ENCODE measurements at places on chromosomes 4 and X.

- no peak for DNase-seq
These were observed 577.9 kb upstream of the ZFP42 start for GRCh38 chr4:187417721-187418120.

- no peak for DNase-seq
These were observed 27.6 kb upstream of the CFAP299 start for GRCh38 chr4:80307774-80308465.

GRCh38 chrX:112941209-112941837 is 100.7 kb upstream of the AMOT start:
- no peak for DNase-seq

DNA sequence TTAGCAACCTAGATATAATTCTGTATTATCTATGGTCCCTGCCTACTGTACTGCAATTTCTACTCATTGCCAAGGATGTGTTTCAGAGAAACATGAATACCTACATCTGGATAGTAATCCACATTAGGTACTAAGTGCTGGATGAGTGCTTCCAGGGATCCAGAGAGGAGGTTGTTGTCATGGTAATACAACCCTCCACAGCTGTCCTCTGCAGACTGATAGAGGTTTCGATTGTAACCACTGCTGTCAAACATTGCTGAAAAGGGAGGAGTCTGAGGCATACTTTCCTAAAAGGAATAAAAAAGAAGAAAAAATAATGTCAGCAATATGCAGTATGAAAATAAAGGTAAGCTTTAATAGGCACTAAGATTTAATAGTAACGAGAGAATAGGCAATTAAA is 12.5 kb downstream of the RASGEF1B start:
- no peak for DNase-seq

- no peak for DNase-seq
These were observed 15.4 kb downstream of the ELOVL6 start for GRCh38 chr4:110183058-110183457.

DNA sequence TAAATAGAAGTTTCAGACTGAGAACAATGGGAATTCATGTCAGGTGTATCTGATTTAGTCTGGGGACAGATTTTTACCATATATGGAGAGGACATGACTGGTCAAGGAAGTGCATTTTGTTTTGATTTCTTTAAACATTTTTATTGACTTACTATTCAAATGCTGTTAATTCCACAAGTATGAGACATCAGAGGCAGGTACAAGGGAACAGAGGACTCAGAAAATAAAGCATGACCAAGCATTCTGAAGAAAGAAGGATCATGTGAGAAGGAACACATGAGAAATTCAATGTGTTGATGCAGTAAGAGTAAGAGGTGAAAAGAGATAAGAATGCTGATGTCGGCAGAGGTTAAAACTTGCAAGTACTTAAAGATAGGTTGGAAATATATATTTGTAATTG is 1452.6 kb downstream of the PCDH7 start:
- no peak for DNase-seq

- DNase-seq, result no peak
These were observed 60.5 kb upstream of the PGRMC2 start for GRCh38 chr4:128347930-128348660.

DNA sequence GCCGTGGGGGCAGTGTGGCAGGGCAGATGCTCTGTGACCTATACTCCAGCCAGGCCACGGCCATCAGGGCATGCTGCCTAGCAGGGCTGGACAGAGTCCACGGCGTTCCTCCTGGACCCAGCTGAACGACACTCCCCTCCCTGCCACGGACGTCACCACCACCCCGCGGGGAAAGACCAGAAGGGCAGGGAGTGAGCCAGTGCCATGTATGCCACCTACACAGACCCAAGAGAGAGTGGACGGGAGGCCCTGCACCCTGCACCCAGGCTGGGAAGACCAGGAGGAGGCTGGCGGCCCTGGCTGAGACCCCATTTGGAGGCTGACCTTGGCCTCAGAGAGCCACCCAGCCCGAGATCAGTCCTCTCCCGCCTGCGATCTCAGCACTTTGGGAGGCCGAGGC is 101.9 kb downstream of the FAM53A start:
- no peak for DNase-seq

GRCh38 chr4:116018831-116019230 is 905.4 kb upstream of the NDST4 start:
- no peak for DNase-seq

DNA sequence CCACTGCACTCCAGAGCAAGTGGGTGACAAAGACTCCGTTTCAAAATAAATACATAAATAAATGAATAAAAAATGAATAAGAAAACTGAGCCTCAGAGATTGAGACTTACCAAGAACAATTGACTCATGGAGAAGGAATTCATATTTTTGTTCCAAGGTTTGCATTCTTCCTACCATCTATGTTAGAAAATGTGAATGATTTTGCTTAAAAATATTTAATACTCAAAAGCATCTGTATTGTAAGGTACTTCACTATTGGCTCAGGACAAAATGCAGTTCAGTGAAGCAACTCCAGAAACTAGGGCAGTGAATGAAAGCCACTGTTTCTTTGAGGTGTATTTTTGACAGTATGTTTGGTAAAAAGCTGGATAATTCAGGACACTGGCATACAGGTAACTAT is 54.1 kb downstream of the XAGE2 start:
- DNase-seq, result no peak

GRCh38 chr4:37797374-37797773 is 29.1 kb upstream of the PGM2 start:
- DNase-seq, result no peak

- no peak for DNase-seq
These were observed 79.2 kb upstream of the UGT8 start for GRCh38 chr4:114519368-114519767.

- no peak for DNase-seq
These were observed 6.7 kb upstream of the IRAK1 start for GRCh38 chrX:154026136-154027021.

DNA sequence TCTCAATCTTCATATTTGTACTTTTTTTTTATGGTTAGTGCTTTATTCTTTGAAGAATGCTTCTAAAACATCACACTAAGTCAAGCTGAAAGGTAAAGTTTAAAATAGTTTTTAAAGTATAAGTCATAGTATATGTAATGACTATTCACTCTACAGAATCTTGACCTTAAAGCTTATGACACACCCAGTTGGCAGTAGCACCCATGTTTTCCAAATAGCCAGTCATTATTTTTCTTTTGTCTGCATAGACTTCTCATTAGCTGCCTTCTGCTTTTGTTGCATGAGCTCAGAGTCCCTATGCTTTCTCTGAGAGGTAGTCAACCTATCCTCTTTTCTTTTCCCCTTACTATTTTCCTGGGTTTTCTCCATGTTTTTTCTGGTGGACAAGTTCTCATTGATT is 231.5 kb downstream of the PCDH18 start:
- DNase-seq, result no peak

DNA sequence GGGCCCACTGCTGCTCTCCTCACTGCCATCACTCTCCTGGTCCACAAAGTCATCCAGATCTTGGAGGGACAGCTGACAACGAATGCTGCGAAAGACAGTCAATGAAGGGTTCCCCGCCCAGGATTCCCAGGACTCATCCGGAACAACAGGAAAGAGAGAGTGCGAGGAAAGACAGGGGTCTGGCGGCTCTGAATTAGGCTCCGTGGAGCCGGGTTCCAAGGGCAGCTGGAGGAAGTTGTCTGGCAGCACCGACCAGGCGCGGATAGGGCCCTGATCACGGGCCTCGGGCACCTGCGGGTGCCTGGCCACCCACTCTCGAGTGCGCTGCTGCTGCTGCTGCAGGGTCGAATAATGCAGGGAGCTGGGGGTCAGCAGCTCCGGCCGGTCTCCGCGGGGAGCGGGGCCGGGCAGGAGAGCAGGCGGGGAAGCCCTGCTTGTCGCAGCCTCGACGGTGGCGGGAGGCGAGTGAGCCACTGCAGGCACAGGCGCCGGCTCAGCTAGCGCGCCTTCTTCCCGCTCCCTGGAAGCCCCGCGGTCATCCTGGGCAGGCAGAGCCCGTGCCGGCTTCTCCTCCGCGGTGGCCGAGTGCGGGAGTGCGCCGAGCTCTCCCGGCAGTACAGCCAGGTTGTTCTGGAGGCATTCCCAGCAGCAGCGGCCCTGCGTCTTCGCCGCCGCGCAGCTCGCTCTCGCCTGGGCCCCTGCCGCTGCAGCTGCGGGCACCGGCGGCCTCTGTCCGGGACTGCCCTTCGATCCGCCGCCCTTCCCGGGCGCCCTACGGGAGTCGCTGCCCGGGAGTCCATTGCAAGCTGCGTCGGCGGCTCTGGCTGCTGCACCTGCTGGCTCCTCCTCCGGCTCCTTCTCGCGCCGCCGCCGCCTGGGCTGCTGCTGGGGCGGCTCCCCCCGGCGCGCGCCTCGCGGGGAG is 1.1 kb downstream of the SOWAHB start:
- no peak for DNase-seq

DNA sequence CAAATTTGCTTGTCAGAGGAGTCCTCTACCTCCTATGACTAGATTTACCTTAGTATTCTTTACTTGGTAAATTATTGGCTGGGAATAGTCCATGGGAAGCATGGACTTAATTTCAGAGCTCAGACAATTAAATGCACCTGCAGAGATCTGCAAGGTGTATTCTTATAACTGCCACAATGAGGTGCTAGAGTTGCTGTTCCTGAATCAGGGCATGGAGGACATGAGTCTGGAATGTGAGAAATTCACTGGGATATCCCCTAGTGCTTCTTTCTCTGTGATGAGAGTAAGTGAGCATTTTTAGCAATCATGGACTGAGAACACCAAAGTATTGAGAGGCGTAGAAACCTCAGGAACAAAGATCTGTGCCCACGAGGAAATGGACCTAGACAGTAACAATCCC is 32.9 kb upstream of the GRID2 start:
- no peak for DNase-seq

- no peak for DNase-seq
These were observed 11.7 kb upstream of the PTPN13 start for GRCh38 chr4:86582410-86582809.

GRCh38 chrX:46366381-46367207 is 178.6 kb downstream of the ZNF674 start:
- no peak for DNase-seq

GRCh38 chrX:87805829-87806490 is 288.4 kb downstream of the KLHL4 start:
- no peak for DNase-seq

DNA sequence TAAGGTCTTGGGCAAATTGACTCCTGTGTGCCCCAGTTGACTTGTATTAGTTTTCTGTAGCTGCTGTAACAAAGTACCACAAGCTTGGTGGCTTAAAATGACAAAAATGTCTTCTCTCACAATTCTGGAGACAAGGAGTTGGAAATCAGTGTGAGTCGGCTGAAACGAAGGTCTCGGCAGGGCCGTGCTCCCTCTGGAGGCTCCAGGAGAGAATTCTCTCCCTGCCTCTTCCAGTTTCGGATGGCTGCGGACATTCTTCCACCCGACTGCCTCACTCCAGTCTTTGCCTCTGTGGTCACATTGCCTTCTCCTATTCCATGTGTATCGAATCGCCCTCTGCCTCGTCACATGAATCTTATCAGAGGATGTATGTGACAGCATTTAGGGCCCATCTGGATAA is 66.0 kb upstream of the PHOX2B start:
- DNase-seq, result no peak

DNA sequence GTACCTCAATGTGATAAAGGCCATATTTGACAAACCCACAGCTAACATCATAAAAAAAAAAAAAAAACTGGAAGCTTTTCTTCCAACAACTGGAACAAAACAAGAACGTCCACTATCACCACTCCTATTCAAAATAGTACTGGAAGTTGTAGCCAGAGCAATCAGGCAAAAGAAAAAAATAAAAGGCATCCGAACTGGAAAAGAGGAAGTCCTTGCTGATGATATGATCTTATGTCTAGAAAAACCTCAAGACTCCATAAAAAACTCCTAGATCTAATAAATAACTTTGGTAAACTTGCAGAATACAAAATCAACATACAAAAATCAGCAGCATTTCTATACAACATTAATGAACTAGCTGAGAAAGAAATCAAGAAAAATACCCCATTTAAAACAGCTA is 134.3 kb downstream of the TEX11 start:
- DNase-seq, result no peak

- DNase-seq, result peak; percentile 6
These were observed 34.8 kb downstream of the UBE2K start for GRCh38 chr4:39732728-39733127.

DNA sequence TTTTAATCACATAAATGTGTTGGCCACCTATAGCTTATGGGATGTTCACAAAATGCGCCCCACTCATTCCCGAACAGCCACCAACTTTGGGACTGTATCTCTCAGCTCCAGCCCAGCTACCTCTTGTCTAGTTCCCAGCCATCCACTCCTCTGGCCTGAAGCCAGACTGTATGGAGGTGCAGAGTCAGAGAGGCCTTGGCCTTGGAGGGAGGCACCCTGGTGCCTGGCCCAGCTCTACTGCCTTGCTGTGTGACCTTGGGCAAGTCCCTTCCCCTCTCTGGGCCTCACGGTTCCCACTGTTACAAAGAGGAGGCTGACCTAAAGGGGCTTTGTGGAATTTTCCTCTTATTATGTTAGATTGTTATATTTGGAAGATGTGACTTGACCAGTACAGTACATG is 13.9 kb downstream of the MAMLD1 start:
- DNase-seq, result no peak

DNA sequence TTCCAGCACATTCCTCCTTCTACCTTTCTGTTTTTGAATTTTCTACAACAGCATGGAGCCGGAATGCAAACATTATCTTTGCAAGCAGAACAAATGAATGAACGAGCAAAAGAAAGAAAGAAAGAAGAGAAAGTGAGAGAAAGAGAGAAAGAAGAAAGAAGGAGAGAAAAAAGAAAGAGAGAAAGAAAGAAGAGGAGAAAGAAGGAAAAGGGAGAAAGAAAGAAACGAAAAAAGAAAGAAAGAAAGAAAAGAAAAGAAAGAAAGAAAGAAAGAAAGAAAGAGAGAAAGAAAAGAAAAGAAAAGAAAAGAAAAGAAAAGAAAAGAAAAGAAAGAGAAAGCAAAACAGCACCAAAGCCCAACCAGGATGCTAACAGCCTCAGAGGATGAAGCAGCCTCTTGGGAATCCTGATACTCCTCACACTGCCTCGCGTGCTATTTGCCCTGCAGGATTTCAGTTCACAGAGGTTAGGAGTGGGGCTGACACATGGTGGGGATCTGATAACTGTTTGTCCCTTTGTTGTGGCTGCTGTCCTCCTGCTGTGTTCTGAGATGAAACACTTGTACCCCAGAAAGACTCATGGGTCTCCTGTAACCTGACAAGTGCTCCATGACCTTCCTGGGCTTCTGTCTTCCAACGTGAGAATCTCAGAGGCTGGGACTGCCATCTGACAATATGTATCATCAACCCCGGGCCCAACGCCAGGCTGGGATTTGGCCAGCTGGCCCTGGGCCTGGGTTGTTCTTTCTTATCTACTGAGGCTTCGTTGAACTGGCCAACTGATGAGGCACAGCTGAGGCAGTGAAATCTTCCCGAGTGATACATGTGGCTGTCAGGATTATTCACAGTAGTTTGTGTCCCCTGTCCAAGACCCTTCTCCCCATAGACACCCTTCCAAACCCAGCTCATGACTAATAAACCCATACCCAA is 61.0 kb downstream of the SEPSECS start:
- DNase-seq, result peak; percentile 68

- DNase-seq, result no peak
These were observed 15.2 kb downstream of the SLITRK2 start for GRCh38 chrX:145832796-145833195.

DNA sequence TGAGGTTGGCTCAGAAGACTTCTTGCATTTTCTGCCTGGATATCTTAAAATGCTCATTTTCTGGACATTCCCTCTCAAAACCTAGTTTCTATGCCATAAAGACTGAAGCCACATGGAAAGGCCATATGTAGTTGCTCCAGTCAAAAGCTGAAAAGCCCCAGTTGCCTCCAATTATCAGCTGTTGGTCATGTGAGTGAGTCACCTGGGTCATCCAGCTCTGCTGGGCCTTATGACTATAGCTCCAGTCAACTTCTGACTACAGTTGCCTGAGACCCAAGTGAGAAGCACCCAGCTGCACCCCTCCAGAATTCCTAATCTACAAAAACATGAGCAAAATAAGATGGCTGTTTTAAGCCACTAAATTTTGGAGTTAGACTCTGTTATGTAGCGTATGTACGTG is 41.9 kb downstream of the HELQ start:
- DNase-seq, result no peak
